Left cardiac atrium (tissue), 4 donors: ENCODE measurements at places on chromosomes 11 and 22.
A peak's percentile ranks its signal among the peaks of the same experiment; 100 is the strongest.

GRCh38 chr11:99987821-99988470 is 699.1 kb upstream of the ARHGAP42 start:
- DNase-seq = no peak

- no peak for DNase-seq
These were observed 101.7 kb downstream of the METTL15 start for GRCh38 chr11:28209906-28210305.

- no peak for DNase-seq
These were observed 29.3 kb upstream of the TCF20 start for GRCh38 chr22:42299586-42300258.

DNA sequence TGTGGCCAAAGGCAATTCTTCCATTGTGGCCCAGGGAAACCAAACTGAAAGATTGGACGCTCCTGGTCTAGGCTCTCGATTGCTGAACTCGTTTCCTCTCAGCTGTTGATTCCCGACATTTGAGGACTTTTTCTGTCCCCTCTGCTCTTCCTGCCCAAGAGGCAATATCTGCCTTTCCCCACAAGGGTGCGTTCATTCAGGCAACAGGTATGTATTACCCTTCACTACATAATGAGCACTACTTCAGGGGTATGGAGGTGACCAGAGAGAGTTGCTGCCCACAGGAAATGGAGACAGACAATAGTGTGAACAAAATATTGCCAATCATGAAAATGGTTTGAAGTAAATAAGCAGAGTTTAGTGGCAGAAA is 8.2 kb downstream of the PTH start:
- no peak for DNase-seq

- peak; percentile 73 for DNase-seq
These were observed 25.5 kb downstream of the SCGB1A1 start for GRCh38 chr11:62444236-62444833.

GRCh38 chr22:37059876-37060449 is 8.4 kb downstream of the KCTD17 start:
- DNase-seq = no peak

- no peak for DNase-seq
These were observed 16.0 kb downstream of the ARHGEF17 start for GRCh38 chr11:73324116-73324515.

DNA sequence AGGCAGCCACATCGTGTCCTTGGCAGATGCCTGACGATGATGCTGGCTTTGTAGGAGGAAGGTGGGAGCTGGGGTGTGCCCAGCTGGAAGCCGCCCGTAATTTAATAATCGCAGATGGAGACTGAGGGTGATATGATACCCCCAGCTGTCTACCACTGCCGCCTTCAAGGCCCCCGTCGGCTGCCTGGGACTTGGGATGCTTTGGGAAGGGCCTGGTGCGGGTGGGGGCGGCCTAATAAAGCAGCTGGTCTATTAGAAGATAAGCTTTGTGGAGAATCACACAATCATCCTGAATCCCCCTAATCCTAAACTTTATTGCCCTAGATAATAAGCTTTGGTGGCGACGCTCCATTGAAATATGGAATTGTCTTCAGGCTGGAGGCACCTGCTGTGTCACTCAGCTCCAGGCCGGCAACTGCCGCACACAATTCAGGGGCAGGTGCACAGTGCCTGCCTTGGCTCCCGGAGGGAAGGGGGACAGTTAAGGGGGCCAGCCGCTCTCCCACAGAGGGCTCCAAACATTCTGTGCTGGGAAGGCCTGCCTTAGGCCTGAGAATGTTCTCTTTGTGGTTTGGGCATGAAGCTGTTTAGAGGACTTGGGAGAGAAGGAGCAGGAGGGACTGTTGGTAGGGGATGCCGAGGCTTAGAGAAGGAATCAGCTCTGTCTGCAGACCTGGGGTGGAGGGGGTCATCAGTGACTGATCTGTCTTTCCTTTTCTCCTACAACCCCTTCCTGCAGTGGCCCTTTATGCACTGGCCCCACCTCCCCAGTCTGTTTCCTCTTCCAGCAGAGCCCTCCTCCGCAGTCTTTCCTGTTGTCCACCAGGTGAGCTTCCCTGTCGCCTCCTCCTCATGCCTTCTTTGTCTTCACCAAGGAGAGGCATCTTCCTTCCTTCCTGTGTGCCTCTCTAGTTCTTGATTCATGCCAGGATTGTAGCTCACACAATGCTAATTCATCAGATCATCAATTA is 65.3 kb downstream of the ARL14EP start:
- DNase-seq = no peak

- peak; percentile 62 for DNase-seq
These were observed 544 bp downstream of the C11orf91 start for GRCh38 chr11:33700063-33700501.

DNA sequence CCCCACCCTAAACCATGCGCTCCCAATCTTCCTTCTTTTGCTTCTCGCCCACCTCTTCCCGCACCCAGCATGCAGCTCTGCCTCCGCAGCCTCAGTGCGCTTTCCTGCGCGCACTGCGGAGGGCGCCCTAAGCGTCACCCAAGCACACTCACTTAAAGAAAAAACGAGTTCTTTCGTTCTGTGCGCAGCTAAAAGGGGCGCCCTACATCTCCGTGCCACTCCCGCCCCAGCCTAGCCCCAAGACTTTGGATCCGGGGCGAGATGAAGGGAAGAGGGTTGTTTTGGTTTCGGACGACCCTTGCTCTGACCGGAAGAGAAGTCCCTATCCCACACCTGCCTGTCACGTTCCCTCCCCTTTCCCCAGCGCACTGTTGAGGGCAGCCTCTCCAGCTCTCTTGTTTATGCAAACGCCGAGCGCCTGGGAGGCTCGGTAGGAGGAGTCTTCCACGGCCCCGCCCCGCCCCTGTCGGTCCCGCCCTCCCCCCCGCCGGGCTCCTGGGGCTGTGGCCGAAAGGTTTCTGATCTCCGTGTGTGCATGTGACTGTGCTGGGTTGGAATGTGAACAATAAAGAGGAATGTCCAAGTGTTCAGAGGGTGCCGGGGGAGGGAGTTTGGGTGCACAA is 5.3 kb downstream of the VSIG2 start:
- DNase-seq = peak; percentile 79

- no peak for DNase-seq
These were observed 334.8 kb downstream of the GUCY1A2 start for GRCh38 chr11:106683435-106683834.

GRCh38 chr11:8566613-8567210 is 27.3 kb downstream of the STK33 start:
- no peak for DNase-seq

- no peak for DNase-seq
These were observed 10.0 kb upstream of the PPM1F start for GRCh38 chr22:21962655-21962949.

GRCh38 chr11:35986947-35987346 is 43.1 kb downstream of the LDLRAD3 start:
- DNase-seq = no peak

DNA sequence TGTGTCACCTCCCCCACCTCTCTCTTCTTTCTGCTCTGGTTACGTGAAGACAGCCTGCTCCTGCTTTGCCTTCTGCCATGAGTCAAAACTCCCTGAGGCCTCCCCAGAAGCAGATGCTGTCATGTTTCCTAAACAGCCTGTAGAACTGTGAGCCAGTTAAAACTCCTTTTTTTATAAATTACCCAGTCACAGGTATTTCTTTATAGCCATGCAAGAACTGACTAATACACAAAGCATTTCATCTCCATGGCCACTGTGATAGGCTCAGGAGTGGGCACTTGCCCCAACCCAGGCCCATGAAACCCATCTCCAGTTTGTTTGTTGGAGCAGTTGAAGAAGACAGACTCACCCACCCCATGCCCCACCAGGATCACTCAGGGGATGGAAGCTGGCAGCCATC is 253.3 kb upstream of the ISX start:
- DNase-seq = no peak

- DNase-seq = no peak
These were observed 53.3 kb downstream of the SCN3B start for GRCh38 chr11:123601136-123601535.

DNA sequence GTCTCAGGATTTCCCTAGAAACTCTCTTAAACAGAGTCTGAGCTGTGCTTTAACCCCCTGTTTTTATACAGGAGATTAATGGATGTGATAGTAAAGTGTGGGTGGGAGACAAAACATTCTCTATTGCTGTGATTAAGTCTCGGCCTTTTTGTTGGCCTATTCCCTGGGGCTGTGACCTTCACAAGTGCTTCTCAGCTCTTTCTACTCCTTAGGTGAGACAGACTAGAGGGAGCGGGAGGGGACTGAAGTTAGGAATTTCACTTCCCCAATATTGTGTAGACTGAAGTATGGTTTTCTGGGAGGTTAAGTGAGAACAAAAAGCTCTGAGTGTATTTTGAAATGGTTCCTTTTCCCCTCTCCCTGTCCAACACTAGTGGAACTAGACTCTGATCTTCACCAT is 29.8 kb upstream of the OR8B8 start:
- DNase-seq = no peak

DNA sequence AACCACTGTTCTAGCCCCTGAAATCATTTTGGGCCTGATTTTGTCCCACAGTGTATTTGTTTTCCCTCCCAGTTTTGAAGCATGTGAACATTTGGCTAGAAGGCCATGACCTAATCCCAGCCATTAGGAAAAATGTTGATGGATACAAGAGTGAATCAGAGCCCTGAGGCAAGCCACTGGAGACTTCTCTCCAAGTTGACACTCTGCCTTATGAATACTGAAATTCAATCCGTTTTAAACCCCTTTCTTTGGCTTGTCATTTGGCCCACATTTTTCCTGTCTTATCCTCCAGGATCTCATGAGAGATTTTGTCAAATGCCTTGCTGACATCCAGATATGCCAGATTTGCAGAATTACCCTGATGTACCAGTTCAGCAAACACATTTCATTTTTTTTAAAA is 158.8 kb downstream of the FAT3 start:
- no peak for DNase-seq

- DNase-seq = no peak
These were observed 86.5 kb upstream of the PITPNB start for GRCh38 chr22:28005513-28005912.

DNA sequence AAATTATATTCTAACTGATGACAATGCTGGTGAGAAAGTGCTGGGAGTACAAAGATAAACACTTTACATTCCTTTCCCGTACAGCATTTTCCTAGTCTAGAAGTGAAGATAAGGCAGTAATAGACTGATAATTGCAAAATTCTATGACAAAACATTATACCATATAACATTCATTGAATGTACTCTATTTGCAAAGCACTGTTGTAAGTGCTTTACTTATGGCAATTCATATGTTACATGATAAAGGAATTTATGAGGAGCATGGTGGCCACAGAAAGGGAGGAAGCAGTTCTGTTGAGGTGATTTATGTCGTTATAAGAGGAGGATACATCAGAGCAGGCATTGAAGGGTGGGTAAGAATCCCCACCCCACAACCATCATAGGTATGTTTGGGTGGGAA is 434.8 kb downstream of the RAB38 start:
- no peak for DNase-seq

GRCh38 chr22:26008587-26008986 is 160.7 kb upstream of the SEZ6L start:
- DNase-seq = no peak

GRCh38 chr11:83611031-83611430 is 324.9 kb upstream of the CCDC90B start:
- no peak for DNase-seq

- DNase-seq = peak; percentile 87
These were observed 2.5 kb downstream of the CDC42EP2 start for GRCh38 chr11:65317025-65317786.

DNA sequence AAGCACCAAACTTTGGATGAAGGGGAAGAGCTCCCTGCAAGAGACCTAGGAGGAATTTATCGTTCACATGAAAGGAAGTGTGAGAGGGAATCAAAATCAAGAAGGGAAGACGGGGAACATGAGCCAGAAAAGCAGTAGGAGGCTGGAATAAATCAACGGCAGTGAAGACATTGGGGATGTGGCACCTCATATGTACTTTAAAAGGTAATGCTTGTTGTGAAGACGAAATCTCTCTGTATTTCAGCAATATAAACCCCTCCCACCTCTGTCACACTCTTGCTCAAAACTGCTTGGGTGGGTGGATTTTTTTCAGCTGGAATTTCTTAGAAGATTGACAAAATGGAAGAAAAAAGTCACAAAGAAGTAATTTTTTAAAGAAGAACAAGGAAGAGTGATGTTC is 243.5 kb downstream of the BUD13 start:
- no peak for DNase-seq

GRCh38 chr22:39091126-39092081 is 5.6 kb upstream of the APOBEC3H start:
- no peak for DNase-seq

DNA sequence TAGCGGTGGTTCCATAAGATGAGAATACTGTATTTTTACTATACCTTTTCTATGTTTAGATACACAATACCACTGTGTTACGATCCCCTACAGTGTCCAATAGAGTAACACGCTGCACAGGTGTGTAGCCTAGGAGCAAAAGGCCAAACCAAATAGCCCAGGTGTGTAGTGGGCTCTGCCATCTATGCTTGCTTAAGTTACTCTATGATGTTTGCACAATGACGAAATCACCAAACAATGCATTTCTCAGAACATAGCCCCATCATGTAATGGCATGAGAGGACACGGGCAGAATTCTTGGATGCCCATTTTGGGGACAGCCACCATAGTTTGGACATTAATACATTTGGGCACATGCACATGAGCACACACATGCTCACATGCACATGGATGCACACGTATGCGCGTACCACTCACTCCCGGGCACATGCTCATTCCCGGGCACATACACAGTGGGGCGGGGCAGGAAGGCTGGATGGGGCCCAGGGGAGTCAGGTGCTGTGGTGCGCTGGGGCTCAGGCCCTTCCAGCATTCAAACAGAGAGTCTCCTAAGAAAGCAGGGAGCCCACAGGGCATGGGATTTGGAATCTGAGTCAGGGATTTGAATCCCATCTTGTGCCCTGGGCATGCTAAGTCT is 51.1 kb downstream of the RTN4R start:
- no peak for DNase-seq

- DNase-seq = no peak
These were observed 220.1 kb upstream of the CNTN5 start for GRCh38 chr11:98800696-98801095.

GRCh38 chr11:47905358-47906059 is 57.4 kb upstream of the NUP160 start:
- DNase-seq = no peak

- peak; percentile 62 for DNase-seq
These were observed 12.8 kb downstream of the PMM1 start for GRCh38 chr22:41576877-41577276.

GRCh38 chr22:42294034-42294985 is 23.9 kb upstream of the TCF20 start:
- DNase-seq = peak; percentile 62

GRCh38 chr11:3188496-3189195 is 23.5 kb upstream of the OSBPL5 start:
- no peak for DNase-seq

- DNase-seq = peak; percentile 71
These were observed 716 bp downstream of the AMOTL1 start for GRCh38 chr11:94768602-94769541.

GRCh38 chr11:62721994-62722393 is 5.3 kb downstream of the HNRNPUL2 start:
- DNase-seq = no peak

DNA sequence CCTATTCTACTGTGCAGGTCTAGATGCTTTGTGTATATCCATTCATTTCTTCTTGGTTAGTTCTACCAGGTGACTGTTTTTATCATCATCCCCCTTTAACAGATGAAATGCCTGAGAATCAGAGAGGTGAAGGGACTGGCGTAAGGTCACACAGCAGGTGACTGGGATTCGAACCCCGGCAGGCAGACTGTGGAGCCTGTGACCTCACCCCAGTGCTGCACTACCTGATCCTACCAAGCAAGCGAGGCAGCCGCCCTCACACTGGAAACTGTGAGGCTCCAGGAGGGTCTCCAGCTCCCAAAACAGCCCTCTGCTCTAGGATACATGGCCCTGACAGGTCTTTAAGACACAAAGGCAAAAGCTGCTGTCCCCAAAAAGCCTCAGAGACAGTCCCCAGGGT is 91.7 kb downstream of the CHST1 start:
- no peak for DNase-seq
